CMK (cell line): ENCODE measurements at places on chromosomes 7 and 10.

- DNase-seq, result no peak
Observed at GRCh38 chr7:136228171-136228570, 251.0 kb upstream of the MTPN start.

- no peak for DNase-seq
Observed at GRCh38 chr10:5788969-5789368, 24.3 kb downstream of the GDI2 start.

GRCh38 chr10:83184641-83185040, 954.7 kb upstream of the GHITM start:
- DNase-seq, result no peak

GRCh38 chr10:64115908-64116643, 594.9 kb downstream of the REEP3 start:
- no peak for DNase-seq

GRCh38 chr7:47153058-47153457, 428.9 kb downstream of the TNS3 start:
- DNase-seq, result no peak

DNA sequence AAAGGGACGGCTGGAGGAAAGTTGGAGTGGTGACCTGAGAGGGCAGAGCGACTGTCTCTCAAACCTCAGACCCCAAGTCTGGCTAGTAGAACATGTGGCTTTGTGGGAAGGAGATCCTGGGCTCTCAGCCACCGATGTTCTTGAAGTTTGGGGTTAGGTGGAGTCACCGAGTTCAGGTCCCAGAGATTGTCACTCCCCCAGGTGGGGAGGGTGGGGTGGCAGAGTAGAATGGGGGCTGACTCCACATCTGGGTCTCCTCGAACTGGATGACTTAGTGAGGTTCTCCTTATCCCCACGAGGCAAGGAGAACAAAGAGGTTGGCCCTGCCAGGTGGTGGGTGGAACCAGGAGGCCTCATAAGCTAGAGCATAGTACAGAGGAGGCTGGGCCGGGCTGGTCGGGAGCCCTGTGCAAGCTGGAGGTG, 14.7 kb upstream of the PNLIPRP2 start:
- no peak for DNase-seq

- DNase-seq, result no peak
Observed at GRCh38 chr10:47362199-47362598, 14.0 kb downstream of the RBP3 start.

GRCh38 chr7:99165816-99166215, 21.9 kb upstream of the SMURF1 start:
- DNase-seq, result no peak

DNA sequence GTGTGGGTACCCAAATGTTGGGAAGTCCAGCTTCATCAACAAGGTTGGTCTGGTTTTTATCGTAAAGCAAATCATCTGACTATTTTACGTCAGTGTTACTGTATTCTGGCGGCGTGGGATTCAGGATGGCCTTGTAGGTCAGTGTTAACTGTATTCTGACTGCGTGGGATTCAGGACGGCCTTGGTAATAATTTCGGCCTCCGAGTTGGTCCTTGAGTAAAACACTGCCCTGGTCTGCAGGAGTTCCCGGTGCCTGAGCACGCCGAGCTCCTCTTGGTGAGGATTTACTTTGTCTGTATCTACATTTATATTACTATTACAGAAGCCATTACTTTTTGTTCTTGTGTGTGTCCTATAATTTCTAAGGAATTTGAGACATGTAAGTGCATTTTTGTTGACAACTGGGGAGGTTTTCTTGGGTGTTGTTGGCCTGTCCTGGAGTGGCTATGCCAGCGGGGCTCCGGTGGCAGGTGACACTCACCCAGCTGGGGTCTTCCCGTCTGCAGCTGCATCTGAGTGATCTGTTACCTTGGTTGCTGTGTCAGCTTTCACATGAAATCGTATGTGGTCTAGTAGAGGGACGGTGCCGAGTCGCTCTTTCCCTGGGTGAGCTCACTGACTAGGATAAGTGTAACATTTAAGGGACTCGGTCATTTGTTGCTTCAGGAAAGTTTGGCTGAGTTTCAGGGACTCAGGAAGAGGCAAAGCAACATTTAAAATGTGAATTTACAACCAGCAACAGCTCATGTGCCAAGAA, 9.2 kb downstream of the GTPBP4 start:
- no peak for DNase-seq

GRCh38 chr7:98214811-98215321, 3.6 kb downstream of the BHLHA15 start:
- DNase-seq, result no peak

- DNase-seq, result no peak
Observed at GRCh38 chr10:46308666-46309450, 22.1 kb downstream of the ANTXRL start.

GRCh38 chr7:158241919-158242318, 345.7 kb downstream of the PTPRN2 start:
- no peak for DNase-seq

DNA sequence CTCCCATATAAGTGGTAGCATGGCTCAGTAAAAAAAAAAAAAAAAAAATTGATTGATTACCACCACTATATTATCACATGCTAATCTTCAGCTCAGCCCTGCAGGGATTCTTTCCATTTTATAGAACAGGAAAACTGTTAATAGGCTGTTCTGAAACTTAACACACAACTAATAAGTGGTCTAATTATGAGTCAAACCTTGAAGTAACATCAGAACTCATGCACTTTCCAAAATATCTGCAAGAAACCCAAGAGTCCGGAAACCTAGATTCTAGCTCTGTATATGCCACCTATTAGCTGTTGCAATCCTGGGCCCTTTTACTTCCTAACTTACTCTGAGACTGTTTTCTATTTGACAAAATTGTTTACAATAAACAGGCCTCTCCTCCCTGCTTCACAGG, 23.9 kb downstream of the SEM1 start:
- DNase-seq, result no peak

DNA sequence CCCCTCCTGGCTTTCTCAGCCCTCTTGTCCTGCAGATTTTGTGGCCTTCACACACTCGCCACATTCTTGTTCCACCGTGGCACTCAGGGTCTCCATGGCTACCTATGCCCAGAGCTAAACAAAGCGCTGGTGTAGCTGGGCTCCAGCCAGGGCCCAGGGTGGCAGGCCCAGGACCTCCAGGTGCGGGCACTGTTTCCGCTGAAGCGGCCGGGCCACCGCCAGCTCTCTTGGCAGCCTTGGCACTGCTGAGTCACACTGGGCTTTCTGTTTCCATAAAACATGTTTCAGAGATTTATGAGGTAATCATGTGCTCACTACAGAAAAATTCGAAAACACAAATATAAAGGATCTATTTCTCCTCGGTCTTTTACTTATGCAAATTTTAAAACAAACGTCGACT, 51.3 kb downstream of the AOC1 start:
- DNase-seq, result no peak

DNA sequence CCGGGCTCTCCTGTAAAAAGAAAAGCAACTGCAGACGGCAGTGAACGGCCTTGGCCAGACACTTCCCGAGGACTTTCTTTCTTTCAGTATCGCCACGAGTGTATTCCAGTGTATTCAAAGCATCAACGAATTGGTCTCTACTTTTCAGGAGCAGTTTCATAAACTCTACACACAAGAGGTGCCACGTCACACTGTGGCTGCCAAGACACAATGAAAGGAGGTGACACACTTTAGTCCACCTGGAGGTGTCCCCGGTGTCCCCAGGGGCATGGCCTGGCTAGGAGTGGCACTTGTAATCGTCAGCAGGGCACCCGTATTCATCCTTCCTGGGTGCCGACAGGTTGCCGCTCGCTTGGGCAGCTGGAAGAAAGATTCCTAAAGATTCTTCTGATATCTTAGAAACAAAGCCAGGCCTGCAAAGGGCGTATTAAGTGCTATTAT, 5.0 kb downstream of the TNS3 start:
- DNase-seq, result no peak

- no peak for DNase-seq
Observed at GRCh38 chr10:99854860-99855259, 72.4 kb downstream of the ABCC2 start.

GRCh38 chr7:5282543-5283316, at the start of gene SLC29A4:
Gene SLC29A4 (plus strand): TSS chr7:5282943. CDS start chr7:5287817, 4,874 bp downstream.
- peak; percentile 18 for DNase-seq

- no peak for DNase-seq
Observed at GRCh38 chr10:88243202-88243744, 339.8 kb downstream of the RNLS start.

DNA sequence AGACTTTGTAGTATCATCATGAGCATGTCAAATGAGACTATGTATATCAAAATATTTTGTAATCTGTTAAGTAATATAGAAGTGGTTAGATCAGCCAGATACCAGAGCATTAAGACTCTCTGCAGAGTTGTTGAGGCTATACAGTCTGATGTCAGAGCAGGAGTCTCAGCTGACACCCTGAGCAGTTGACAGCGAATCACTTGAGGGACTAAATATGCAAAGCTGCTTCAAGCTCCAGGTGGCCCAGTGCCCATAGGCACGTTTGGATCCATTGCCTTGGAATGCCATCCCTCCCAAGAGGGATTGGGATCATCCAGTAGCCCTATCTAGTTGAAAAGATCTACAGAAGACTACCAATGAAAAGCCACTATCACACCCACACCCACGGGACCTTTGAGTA, 210.2 kb downstream of the TAX1BP1 start:
- DNase-seq, result no peak

- no peak for DNase-seq
Observed at GRCh38 chr10:15262036-15262713, 93.7 kb upstream of the NMT2 start.

- DNase-seq, result no peak
Observed at GRCh38 chr10:77350711-77351119, 286.9 kb downstream of the KCNMA1 start.

GRCh38 chr10:133253361-133253955, 15.8 kb downstream of the VENTX start:
- no peak for DNase-seq
